ENCODE measurements at places on chromosomes 1 and 21.

DNA sequence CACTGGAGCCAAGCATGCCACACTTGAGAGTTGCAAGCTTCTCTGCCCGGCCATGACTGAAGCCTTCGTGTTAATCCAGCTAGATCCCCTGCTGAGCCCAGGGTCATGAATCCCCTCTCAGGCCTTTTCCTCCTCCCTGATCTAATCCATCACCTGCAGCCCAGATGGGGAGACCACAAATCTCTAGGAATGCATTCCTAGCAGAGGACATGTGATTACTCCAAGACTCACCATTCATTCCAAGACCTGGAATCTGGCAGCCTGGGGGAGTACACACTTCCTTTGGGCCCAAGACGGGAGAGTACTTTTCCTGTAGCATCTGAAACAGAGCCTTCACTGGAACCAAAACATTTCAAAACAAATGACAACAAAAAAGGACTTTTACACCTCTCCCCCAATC, 269.3 kb upstream of the NFIA start:
- no peak for DNase-seq

DNA sequence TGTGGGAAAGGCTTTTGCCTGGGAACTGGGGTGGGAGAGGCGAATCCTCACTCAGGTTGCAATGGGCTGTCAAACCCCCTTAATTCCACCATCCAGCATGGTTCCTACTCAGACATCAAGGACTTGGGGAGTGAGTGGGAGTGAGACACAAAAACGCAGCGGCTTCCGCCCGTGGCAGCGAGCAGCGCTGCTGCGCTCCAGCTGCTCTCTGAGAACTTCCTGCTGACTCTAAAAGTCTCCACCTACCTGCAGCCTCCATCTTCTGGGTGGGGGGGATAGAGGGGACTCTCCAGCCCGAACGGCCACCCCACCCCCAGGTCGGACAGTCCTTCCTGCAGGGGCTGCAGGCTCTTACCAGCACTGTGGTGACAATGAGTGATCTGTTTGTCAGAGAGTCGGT, 184.4 kb downstream of the GRIK3 start:
- no peak for DNase-seq

DNA sequence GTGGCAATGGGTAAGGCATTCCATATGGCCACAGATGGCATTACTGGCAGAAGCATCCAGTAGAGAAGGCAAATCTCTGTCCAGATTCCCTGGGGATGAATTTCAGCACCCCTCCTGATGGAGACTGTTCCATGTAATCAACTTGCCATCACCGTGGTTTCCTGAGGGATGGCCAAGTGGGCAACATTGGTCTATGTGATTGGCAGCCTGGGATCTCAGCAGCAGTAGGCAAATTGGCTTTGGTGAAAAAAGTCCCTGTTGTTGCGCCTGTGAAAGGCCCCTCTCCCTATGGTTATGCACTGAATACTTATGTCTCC, 19.3 kb downstream of the DMRTB1 start:
- DNase-seq: no peak

DNA sequence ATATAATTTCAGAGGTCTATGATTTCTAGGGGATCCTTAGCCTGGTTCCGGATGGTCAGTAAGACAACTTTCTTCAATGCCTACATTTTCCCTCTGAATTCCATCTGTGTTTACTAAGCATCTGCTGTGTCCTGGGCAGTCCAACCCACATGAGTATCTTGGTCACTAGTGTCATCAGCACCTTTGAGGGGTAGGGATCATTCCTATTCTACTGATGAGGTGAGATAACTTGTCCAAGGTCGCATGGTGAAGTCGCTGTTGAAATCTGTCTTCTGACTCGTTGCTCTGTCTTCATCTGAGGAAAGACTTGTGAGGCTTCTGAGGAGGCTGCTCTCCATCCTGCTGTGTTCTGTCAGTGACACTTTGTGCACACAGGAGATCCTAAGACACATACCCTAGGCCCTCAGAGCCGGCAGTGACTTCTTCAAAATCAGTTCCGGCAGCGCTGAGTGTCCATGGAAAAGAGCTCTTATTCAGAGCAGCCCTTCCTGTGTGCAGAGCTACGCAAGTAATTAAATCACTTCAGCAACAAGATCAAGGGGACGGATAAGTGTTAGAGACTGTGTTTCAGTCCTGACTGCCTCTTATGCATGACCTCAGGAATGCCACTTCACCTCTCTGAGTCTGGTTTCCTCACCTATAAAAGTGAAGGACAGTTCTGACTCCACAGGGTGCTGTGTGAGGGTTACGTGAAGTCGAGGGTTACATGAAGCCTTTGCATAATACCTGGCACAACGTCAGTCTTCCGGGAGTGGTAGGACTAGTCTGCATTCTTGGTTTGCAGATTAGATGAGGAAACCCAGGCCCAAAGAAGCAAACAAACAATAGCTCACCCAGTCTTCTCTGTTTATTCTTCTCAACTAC, 28.4 kb downstream of the AK2 start:
- no peak for DNase-seq

GRCh38 chr1:245467804-245468203, 313.0 kb downstream of the KIF26B start:
- DNase-seq: no peak

DNA sequence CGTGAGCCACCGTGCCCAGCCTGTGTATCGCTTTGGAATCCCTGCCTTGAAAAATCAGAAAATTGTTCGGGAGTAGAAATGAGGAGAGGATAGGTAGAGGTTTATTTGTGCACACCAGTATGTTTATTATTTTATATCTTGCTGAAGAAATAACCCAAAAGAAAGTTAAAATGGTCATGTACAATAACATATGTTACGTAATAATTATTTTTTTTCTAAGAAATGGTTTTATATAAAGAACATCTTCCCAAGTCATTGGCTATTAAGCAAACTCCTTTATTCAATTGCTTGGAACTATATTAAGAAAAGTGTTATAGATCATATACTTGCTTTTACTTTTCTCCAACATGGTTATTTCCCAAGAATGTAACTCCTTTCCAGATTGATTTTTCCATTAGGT, 171.8 kb downstream of the PHTF1 start:
- DNase-seq: no peak

DNA sequence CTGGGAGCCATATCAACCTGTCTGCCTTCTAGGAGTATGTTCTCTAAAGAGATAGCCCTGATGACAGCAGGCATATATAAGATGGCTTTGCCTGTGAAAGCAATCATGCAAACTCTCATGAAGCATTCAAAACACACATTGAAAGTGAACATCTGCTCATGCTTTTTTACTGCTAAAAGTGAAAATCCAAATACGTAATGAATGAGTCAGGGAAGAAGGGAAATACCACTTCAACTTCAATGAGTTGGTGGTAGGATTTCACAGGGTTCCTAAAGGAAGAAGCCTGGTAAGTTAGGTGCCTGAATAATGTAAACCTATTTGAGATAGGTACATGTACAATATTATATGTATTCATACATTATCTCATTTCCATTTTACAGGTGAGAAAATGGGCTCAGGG, 50.5 kb upstream of the SLFNL1 start:
- no peak for DNase-seq

- no peak for DNase-seq
These were observed 6.1 kb upstream of the C1orf53 start for GRCh38 chr1:197896301-197896700.

GRCh38 chr1:44924835-44925464, 61.4 kb downstream of the EIF2B3 start:
- no peak for DNase-seq

- DNase-seq: no peak
These were observed 2.7 kb upstream of the F5 start for GRCh38 chr1:169588785-169589485.

GRCh38 chr1:218064426-218064825, 220.7 kb upstream of the RRP15 start:
- no peak for DNase-seq

- no peak for DNase-seq
These were observed 713.5 kb downstream of the AMY1C start for GRCh38 chr1:104463126-104463697.

GRCh38 chr1:198794498-198794897, 155.7 kb downstream of the PTPRC start:
- no peak for DNase-seq

DNA sequence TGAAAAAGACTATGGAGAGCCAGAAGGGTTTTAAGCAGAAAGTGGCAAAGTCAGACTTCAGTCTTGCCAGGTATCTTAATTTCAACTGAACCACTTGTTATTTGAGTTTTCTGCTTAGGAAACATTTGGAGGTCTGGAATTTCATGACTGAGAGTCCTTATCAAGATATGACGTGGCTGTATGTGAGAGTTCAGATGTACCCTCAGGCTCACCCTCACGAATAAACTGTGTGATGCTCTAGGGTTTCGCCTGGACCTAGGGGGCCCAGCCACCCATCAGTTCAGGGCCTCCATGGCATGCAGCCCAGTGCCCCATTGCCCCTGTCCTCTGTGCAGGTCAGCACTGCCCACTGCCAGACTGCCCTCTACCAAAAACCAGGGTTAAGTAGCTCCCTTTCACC, 30.6 kb upstream of the TADA1 start:
- no peak for DNase-seq

DNA sequence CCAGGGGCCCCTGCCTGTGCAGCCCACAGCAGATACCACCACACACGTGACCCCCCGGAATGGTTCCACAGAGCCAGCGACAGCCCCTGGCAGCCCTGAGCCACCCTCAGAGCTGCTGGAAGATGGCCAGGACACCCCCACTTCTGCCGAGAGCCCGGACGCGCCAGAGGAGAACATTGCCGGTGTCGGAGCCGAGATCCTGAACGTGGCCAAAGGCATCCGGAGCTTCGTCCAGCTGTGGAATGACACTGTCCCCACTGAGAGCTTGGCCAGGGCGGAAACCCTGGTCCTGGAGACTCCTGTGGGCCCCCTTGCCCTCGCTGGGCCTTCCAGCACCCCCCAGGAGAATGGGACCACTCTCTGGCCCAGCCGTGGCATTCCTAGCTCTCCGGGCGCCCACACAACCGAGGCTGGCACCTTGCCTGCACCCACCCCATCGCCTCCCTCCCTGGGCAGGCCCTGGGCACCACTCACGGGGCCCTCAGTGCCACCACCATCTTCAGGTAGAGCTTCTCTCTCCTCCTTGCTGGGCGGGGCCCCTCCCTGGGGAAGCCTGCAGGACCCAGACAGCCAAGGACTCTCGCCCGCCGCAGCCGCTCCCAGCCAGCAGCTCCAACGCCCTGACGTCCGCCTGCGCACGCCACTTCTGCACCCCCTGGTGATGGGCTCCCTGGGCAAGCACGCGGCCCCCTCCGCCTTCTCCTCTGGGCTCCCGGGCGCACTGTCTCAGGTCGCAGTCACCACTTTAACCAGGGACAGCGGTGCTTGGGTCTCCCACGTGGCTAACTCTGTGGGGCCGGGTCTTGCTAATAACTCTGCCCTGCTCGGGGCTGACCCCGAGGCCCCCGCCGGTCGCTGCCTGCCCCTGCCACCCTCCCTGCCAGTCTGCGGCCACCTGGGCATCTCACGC, 51.0 kb downstream of the COL18A1 start:
- DNase-seq: no peak

GRCh38 chr21:29187944-29188343, 57.5 kb downstream of the MAP3K7CL start:
- DNase-seq: no peak

GRCh38 chr1:159825564-159825963, 1.1 kb upstream of the SLAMF8 start:
- no peak for DNase-seq

- DNase-seq: no peak
These were observed 53.0 kb upstream of the AKT3 start for GRCh38 chr1:243903041-243903440.

DNA sequence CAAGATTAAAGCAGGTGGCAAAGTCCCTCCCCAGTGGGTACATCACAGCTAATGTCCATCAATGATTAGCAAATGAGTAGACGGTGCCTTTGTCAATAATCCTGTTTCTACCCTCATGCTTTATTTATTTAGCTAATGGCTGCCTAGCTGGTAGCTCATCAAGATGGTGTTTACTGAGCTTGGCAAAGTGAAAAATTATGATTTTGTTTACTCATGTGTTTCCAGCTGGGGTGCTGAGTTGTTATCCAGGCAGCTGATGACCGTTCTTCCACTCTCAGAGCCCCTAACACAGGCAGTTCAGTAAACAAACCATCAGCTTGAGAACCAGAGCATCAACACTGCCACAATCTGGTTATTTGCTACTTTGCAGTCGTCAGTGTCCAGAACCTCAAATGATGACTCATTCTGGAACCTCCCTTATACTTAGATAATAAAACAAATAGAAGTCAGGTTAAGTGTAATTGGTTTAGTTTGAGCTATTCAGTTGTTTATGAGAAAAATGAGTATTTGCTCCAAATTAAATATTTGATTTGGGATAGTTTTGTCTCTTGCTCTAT, 163.9 kb downstream of the ST6GALNAC5 start:
- no peak for DNase-seq

- no peak for DNase-seq
These were observed 100.5 kb upstream of the NEK7 start for GRCh38 chr1:198056255-198056654.

DNA sequence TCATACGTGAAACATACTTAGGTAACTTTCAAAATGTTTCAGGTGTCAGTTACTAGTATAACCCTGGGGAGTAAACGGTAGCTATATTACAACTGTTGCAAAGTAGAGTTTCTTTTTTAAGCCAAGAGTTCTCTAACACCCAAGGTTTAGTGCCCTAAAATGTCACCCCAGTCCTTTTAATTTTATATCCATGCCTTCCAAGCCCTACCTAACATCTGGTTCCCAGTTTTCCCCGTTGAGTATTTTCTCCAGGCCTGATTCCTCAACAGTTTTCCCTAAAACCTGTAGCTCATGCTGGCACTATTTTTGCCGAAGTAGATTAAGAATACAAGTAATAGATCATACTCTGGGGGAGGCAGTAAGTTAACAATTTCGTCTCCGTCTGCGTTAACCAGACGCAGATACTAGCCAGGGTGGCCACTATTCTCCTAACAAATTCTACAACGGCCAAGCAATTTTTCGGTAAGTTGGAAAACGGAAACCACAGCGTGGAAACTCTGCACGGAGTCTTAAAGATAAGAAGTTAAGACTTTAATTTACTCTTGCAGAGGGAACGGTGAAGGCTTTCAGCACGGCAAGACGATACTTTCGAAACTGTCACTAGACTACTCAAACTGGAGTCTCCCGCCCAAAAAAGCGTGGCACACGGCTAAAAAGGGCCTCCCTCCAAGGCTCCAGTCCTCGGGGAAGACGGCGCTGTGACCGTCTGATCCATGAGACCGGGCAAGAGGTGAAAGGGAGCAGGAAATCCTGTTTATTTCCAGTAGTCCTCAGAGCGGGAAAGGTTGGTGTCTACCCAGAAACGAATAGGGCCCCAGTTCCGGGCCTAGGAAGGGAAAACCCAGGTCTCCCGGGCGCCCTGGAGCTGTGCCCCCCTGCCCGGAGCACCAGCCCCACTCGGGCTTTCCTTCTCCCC, 945 bp downstream of the SRSF4 start:
- peak; percentile 9 for DNase-seq

GRCh38 chr1:165456114-165456513, 11.2 kb upstream of the RXRG start:
- DNase-seq: no peak

DNA sequence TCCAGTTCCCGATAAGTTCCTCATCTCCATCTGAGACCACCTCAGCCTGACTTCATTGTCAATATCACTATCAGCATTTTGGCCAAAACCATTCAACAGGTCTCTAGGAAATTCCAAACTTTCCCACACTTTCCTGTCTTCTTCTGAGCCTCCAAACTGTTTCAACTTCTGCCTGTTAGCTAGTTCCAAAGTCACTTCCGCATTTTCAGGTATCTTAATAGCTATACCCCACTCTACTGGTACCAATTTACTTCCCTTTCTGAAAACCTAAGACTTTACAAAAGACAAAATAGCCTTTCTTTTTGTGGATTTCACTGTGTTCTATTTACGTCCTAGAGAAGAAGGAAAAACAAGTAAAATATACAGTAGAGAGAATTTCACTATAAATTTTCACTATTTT, 147.0 kb upstream of the FMN2 start:
- DNase-seq: no peak

Measured in stimulated activated CD4-positive, alpha-beta T cell treated with anti-CD3 and anti-CD28 coated beads, TNF-alpha, amount 100 ng/mL, for 24 hours (primary cell).